A549 (cell line): ENCODE measurements at places on chromosomes 7 and 10.
A peak's percentile ranks its signal among the peaks of the same experiment; 100 is the strongest.

DNA sequence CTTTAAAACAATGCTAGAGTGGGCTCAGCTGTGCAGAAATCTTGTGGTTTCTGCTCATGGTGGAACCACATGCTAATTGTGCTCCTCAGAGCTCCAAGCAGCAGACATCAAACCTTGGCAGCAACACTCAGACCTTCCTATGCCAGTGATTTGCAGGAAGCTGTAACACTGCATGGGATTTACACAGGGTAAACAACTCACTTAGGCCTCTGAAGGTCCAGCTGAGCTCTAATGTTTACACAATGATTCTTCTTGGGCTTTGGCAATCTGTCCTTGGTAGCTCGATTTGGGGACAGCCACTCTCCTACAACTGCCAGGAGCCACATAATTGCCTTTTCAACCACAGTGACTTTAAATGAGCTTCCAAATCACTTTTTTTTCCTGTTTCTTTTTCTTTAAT is 97.7 kb upstream of the PDLIM1 start:
- DNase-seq, result peak; percentile 42

- peak; percentile 56 for DNase-seq
Observed at GRCh38 chr10:129968853-129969183, 4.7 kb upstream of the EBF3 start.

DNA sequence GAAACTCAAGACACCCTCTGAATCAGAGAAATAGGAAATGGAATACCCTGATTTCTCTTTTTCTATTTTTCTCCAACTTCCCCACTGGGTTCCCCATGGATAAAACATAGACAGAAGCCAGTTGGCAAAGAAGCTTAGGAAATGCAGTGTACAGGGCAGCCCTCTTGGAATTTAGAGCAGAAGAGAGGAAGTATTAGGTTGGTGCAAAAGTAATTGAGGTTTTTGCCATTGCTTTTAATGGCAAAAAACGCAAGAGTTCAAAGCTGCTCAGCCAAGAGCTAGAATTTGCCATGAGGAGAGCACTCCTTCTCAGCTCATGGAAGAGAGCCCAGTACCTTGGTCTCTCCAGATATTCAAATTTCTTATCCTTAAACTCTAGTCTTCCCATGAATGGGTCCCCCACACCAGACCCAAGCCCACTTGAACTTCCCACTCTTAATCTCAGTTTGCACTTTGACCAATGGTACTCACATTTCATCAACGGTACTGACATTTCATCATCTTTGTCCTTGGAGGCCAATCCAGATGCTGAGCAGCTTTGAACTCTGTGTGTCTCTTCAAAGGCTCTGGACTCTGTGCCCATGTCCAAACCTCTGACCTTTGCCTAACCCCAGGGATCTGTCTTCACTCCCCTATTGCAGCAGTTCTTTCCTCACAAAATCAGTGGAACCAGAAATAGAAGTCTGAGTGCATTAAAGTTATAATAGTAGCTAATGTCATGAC is 73.2 kb upstream of the PPP1R3C start:
- no peak for DNase-seq

DNA sequence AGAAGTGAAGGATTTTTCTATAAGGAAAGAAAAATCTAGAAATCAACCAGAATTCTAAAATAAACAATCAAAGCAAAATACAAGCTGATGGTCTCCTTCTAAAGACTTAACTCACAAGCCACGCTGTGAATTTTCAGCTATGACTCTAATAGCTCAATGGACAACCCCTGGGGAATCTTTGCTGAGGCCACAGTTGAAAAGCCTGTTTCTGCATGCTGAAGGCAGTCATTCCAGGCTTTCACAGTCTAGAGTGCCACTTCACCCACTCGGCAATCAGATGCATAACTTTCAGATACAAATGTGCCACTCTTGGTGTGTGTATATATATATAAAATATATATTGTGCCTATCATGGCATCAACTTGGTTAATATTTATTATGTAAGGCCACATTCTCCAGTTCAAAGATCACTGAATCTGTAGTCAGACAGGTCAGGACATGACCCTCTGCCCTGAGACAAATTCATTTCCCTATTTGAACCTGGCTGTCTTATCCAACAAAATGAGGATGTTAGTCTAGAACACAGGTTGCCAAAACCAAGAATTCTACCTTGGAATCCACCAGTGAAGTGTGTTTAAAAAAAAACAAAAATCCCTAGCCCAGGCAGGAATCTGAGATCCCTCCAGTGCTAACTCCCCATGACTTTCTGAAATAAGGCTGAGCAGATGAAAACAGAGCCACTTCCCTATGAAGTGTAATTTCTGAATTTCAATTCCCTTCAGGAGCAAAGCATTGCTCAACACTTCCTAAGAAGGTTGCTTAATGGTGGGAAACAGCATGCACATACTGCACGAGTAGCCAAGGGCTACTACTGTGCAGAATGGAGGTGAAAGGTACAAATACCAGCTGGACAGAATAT is 9.9 kb downstream of the LIPA start:
- DNase-seq, result no peak

- no peak for DNase-seq
Observed at GRCh38 chr7:128102490-128103291, 71.5 kb upstream of the LRRC4 start.

- DNase-seq, result no peak
Observed at GRCh38 chr7:54476609-54477008, 65.6 kb upstream of the VSTM2A start.

- DNase-seq, result no peak
Observed at GRCh38 chr10:94890264-94891022, 48.0 kb upstream of the CYP2C9 start.

DNA sequence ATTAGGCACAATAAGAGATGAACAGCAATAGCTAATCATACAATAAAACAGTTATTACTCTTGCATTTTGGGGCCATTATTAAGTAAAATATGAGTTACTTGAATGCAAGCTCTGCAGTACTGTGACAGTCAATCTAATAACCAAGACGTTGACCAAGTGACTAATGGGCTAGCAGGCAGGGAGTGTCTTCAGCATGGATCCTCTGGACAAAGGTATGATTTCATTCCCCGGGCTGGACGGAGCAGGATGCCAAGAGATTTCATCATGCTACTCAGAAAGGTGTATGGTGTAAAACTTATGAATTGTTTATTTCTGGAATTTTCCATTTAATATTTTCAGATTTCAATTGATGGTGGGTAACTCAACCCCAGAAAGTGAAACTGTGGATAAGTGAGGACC is 80.9 kb downstream of the SHH start:
- DNase-seq, result no peak

GRCh38 chr7:27661811-27662489 is 733 bp downstream of the HIBADH start:
- DNase-seq, result no peak

DNA sequence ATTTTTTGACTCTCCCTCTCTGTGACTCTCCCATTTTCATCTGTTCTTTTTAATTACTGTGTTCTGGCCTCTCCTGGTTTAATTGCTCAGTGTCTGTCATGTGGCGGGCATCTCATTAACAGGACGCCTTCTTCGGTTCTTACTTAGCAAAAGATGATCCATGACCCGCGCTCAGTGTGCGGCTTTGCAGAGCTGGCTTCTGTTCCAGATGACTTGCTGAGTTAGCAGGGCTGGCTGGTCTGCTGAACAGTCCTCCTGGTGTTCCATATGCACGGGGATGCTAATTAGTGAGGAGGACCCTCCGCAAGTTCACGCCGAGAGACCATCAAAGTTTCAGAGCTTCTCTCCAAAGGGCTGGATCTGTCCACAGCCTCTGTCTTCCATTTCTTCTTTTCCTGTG is 258.6 kb upstream of the MKI67 start:
- DNase-seq, result no peak

GRCh38 chr7:94231305-94231704 is 163.4 kb upstream of the COL1A2 start:
- no peak for DNase-seq

GRCh38 chr7:151891182-151891581 is 14.3 kb upstream of the PRKAG2 start:
- no peak for DNase-seq

DNA sequence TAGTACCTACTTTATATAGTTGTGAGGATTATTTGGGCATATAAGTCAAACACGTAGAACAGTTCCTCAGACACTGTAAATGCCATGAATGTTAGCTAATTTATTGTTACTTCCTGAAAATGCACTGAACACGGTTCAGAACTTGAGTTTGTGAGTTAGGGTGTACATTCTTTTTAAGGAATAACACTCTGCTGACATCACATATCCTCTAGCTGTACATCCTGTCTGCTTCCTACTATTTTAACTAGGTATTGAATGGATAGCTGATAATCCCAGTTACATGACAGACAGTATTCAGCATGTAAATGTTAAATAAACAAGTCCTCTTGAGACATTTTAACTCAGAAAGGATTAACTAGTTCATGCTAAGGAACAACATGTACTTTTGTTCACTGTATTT is 16.0 kb downstream of the SAMD8 start:
- DNase-seq, result no peak

DNA sequence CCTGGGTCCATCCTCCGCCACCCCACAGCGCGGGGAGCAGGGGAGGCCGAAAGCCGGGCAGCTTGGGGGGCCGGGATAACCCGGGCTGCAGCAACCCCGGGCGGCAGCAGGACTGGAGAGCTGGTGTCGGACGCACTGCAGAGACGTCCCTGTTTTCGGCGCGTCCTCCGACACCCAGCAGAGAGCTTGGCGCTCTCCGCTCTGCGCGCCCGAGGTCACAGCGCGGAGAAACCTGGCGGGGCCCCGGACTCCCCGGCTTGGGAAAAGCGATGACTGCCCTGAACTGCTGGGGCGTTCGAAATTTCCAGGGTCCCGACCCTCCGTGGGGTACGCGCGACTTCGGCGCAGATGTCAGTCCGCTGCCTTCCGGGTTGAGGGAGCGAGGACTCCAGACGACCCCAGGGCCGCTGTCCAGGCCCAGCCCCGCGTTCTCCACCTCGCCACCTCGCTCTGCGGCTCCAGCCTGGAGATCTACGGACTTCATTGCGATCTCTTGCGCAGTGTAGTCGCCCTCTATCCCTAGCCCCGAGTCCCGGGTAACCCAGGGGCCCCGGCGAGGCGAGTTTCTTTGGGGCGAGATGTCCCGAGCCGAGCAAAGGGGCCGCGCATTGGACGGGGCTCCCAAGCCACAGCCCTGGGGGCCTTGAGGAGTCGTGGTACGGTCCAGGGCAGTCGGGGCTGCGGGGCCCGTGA is 617 bp upstream of the FOXI2 start:
- DNase-seq, result no peak

- peak; percentile 4 for DNase-seq
Observed at GRCh38 chr10:10804998-10805740, 212.5 kb upstream of the CELF2 start.

DNA sequence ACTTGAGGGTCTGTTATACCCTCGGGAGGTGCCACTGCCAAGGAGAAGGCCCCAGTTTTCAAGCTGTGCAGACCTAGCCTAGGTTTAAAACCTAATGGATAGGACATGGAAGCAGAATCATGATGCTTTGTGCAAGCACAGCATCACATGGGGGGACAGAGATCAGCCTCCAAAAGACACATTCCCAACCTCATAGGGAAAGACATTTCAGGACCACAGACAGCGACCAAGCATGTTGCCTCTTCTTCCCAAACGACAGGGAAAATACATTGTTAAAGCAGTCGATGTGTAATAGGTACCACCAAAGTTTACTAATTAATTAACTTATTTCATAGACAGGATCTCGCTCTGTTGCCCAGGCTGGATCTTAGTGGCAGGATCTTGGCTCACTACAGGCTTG is 573.9 kb downstream of the TCERG1L start:
- DNase-seq, result no peak

DNA sequence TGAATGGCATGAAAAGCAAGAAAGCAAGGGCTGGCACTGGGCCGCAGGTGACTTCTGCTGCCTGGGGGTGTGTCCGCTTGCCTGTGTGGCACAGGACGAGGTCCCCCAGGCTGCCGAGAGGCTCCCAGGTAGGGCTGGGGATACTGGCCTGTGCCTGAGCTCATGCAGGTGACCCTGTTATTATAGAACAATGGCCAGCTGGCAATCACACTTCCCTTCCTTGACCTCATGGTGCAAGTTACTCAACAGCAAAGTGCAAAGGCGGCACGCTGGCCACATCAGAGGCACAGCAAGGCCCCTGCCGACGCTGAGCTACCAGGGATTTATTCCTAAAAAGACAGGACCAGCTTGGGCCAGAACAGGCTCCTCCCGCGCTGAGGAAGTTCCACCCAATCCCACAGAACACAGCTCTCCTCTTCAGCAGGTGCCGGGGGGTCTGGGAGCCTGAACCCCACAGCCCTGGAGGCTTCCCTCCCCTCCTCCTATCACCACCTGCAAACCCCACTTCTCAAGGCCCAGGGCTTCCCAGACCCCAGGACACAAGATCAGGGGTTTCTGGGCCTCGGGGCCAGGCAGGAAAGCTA is 1.4 kb upstream of the ADAM8 start:
- DNase-seq, result no peak

GRCh38 chr7:54629771-54630170 is 87.6 kb downstream of the VSTM2A start:
- no peak for DNase-seq

GRCh38 chr7:128323040-128323439 is 20.7 kb downstream of the RBM28 start:
- DNase-seq, result no peak

DNA sequence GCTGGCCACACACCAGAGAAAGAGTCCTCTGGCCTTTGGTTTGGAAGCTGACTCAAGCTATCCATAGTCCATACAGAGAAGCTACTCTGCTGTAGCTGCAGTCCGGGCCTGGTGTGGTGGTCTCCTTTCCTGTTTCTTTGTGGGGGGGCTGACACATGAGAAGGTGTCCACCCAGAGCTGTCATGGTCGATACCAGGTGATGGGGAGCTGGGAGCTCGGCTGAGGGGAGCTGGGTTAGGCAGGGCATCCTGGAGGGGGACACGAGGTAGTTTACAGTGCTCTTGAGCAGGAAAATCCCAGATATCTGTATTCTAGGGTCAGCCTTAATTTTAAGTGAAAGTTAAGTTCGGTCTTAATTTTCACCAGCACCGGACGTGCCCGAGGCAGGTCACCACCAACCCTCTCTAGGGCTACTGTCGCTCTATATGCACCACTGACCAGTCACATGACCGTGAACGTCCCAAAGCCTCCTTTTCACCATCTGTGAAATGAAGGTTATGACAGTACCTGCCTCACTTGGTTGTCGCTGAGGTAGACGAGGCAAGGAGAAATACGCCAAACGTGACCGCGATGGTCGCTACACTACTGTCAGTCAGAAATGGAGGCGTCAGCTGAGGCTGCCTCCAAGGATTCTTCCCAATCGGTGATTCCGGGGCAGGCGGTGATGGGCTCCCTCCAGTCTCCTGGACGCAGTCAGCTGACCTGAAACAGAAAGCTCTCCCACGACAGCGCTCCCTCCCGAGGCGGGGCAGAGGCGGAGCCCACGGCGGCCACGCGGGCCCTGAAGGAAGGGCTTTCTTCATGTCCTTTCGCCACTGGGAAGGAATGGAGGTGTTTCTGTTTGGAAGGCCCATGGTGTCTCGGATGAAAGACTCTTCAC is 69.4 kb upstream of the SHH start:
- no peak for DNase-seq
